ENCODE measurements at places on chromosomes 13 and 19. TPM values are rescaled to one million over a fixed set of nuclear protein-coding genes. Genes with fewer than 3 reads are reported as not detected.

The SUCLA2 gene
- total RNA-seq: 84.4 TPM

The CPB2 gene
- total RNA-seq: 1.4 TPM

The ARRDC5 gene
- total RNA-seq: not detected

The FBXO17 gene
- 2.8 TPM for total RNA-seq

The TNFSF11 gene
- 0.83 TPM for total RNA-seq

The APOC1 gene
- total RNA-seq: 1.1 TPM

The NAPSA gene
- 0.09 TPM for total RNA-seq

The PCP2 gene
- not detected for total RNA-seq

The ZNF98 gene
- total RNA-seq: not detected

The KCNN4 gene
- 1.1 TPM for total RNA-seq

The ZNF709 gene
- total RNA-seq: 0.52 TPM

The ARGLU1 gene
- total RNA-seq: 12.7 TPM

The ZSCAN5C gene
- not detected for total RNA-seq

The SELENOW gene
- 1,512 TPM for total RNA-seq

The KCNJ14 gene
- total RNA-seq: 1.9 TPM

The CEACAM18 gene
- not detected for total RNA-seq

The GNG7 gene
- 1.1 TPM for total RNA-seq

- DNase-seq: no peak
These were observed 12.6 kb upstream of the RAB20 start for GRCh38 chr13:110574161-110574560.

- no peak for DNase-seq
These were observed 26.8 kb downstream of the ATP12A start for GRCh38 chr13:24706886-24707585.

DNA sequence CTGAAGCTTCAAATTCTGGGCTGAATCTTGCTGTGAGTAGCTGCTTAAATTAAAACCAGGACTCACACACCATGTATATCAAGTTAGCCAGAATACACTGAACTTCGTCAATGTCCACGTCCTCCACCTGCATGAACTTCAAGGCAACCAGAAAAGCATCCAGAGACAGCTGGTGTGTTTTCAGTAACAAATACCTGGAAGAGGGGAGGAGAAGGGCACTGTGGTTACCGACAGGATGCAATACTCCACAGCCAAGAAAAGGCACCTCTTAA lies 20.4 kb downstream of the PROZ start:
- no peak for DNase-seq

DNA sequence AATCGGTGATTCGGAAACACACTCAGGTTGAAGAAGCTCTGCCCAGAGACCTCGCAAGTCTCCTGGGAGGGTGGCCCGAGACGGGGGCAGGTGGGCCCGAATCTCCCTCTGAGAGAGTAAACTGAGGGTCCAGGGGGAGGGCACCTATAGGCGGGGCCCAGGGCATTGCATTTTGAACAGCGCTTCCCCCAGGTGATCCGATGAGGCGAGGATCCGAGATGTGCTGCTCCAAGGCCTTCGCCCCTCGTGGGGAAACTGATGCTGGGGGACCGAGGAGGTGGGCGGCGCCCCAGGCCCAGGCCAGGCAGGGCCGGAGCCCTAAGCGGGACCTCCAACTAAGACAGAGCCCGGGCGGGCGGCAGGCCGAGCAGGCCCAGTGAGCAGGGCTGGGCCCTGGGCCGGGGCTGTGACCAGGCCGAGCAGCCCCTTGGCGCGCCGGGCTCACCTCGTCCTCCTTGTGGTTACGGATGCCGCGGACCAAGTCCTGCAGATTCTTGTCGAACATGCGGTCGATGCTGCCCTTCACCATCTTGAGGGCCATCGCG lies 500 bp downstream of the AP3D1 start:
- no peak for DNase-seq

- no peak for DNase-seq
These were observed 3.9 kb downstream of the OSCAR start for GRCh38 chr19:54096617-54097106.

DNA sequence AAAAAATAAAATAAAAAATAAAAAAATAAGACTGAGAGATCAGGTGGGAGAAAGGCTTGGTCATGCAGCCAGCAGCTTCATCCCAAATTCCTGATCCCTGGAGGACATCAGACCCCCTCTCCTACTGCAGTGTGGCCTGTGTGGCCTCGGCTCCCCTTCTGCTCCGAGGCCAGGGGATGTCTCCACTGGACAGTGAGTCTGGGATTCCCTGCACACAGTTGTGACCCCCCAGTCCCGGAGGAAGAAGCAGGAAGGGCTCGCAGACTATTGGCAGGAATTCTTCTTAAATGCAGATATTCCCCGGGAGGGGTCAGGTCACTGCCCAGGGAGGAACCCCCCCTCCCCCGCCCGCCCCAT lies 41.9 kb downstream of the ZNF627 start:
- no peak for DNase-seq

DNA sequence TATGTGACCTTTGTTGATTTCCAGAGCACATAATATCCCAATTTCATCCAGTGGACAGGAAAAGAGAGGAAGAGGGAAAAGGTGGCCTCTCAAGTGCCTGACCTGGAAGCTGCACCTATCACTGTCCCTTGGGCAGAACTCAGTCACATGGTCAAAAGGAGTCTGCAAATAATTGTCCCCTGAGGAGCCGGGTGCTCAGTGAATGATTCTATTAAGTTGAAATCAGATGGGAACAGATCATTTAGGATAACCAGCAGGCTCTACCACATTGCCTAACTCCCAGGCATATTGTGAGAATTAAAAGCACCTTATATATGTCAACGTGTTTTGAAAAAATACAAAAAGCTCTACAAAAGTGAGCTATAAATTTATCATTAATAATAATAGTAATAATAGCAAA lies 6.8 kb downstream of the KL start:
- DNase-seq: no peak

DNA sequence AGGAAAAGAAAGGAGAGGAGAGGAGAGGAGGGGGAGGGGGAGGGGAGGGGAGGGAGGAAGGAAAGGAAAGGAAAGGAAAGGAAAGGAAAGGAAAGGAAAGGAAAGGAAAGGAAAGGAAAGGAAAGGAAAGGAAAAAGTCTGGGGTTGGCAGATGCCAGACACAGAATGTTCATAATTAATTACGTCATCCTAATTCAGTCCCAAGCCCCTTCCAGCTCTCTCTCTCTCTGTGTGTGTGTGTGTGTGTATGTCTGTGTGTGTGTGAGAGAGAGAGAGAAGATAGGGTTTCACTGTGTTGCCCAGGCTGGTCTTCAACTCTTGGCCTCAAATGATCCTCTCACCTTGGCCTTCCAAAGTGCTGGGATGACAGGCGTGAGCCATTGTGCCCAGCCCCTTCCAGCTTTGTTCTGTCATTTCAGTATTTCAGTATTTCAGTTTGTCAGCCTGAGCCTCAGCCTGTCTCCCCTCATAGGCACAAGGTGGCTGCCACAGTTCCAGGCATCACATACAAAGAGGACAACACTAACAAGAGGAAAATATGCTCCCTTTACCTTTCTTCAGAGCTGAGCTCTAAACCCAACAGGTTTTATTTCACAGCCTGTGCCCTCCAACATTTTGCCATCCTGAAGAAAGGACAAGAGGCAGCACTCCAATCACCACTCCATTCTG lies 14.6 kb downstream of the IFNL3 start:
- DNase-seq: no peak

DNA sequence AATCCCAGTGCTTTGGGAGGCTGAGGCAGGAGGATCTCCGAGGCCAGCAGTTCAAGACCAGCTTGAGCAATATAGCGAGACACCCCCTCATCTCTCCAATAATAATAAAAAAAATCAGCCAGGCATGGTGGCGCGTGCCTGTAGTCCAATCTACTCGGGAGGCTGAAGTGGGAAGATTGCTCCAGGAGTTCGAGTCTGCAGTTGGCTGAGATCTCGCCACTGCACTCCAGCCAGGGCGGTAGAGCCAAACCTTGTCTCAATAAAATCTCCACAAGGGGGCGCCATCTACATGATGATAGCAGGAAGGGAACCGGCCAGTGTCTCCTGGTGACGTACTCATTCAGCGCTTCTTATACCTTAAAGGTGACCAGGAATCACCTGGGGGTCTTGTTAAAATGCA lies 13.6 kb upstream of the C5AR1 start:
- DNase-seq: peak; percentile 41

- no peak for DNase-seq
These were observed 109.8 kb downstream of the POSTN start for GRCh38 chr13:37488726-37489125.

GRCh38 chr19:42038666-42039065 lies 31.3 kb downstream of the GRIK5 start:
- peak; percentile 82 for DNase-seq

- DNase-seq: no peak
These were observed 98.4 kb downstream of the WDFY2 start for GRCh38 chr13:51682686-51683085.

GRCh38 chr13:29543230-29544215 lies 52.0 kb downstream of the SLC7A1 start:
- no peak for DNase-seq

DNA sequence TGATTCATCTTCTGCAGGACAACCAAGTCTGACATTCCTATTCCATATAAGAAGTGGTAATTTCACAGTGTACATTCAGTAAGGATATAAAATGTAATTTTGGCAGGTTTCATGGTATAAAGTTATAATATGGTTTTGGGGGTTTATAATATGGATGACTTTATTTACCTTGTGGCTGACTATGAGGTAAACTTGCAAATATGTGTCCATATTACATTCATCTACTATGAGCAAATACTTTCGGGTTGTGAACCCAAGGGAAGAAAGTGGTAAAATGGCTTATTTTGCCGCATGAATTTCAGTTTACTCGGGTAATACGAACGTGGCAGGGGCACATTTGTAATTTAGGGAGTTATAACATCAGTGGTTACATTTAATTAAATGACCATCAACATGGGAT lies 86.7 kb upstream of the TNFSF11 start:
- no peak for DNase-seq

GRCh38 chr13:36818804-36819738 lies at the start of gene RFXAP:
Gene RFXAP (plus strand): TSS chr13:36819222. CDS start chr13:36819358, 136 bp downstream.
- peak; percentile 76 for DNase-seq

- no peak for DNase-seq
These were observed 2.3 kb upstream of the MAP2K7 start for GRCh38 chr19:7901337-7901736.

- no peak for DNase-seq
These were observed 140.6 kb downstream of the LHFPL6 start for GRCh38 chr13:39462428-39462827.

DNA sequence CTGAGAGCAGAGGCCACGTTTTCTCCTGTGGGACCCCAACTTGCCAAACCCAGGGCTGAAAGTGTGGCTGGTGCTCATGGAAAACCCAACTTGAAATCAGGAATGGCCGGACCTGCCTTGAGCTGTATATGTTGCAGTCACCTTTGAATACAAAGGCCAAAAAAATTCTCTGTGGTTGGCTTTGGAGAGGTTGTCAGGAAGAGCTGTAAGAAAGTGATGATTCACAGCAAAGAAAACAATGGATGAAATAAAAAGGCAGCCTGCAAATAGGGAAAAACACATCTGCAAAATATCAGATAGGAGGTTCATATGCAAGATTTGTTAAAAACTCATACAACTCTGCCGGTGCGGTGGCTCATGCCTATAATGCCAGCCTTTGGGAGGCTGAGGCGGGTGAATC lies 715.8 kb downstream of the UQCRFS1 start:
- no peak for DNase-seq

DNA sequence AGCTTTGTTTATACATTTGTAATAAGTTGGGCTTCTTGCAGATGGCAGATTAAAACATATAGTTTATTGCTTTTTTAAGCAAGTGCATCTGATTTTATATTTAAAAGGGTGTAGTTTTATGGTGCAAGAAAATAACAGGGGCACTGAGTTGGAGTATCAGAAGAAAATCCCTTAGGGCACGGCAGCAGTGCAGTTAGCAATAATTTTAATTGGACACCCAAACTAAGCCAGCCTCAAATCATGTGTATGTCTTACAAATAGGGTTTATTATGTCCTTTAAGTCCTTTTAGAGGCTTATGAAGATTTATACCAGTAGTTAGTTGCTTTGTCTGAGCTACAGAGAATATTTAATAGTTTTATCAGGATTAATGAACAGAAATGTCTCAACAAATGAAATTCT lies 57.5 kb downstream of the GPC6 start:
- no peak for DNase-seq

GRCh38 chr13:65461590-65461989 lies 1768.5 kb downstream of the PCDH9 start:
- DNase-seq: no peak

DNA sequence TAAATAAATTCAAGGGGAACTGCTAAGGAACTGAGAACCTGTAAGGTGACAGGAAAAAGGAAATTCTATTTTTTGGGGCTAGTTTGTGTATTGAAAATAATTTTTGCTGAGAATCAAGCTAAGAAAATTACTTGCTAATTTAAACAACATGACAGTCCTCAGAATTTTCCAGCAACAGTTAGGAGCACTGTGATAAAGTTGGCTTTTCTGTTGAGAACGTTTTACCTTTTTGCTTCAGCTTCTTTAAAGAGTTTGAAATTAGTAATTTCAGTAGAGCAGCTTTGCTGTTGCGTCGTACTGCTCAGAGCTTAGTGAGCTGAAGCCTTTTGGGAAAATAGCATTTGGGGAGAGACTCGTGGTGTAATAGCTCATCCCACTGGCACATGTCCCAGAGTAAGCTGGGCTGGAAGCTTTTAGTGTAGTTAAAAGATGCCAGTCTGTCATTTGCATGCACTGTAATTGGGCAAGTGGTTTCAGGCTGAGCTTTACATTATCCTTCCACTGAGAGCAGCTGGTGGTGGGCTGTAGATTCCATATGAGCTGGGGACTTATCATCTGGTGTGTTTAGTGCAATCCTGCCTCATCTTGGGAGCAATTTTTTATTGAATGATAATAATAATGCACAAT lies 69.8 kb downstream of the LRCH1 start:
- DNase-seq: peak; percentile 14

DNA sequence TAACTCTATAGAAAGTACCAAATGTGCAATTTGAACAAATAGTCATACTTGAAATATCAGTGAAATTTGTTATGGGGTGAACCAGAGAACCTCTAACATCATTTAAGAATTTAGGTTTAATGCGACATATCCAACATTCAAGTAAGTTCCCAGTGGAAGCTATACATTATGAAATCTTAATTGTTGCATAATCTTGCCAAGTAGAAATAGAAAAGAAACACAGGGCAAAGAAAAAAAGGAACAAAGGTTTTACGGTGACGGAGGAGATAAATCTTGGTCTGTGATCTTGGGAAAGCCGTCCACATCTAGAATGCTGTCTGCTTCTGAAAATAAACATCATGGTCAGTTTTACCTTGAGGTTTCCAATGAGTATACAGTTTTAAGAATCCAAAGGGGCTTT lies 445.7 kb downstream of the RFC3 start:
- no peak for DNase-seq

GRCh38 chr19:51316688-51317087 lies 5.2 kb downstream of the IGLON5 start:
- DNase-seq: no peak

DNA sequence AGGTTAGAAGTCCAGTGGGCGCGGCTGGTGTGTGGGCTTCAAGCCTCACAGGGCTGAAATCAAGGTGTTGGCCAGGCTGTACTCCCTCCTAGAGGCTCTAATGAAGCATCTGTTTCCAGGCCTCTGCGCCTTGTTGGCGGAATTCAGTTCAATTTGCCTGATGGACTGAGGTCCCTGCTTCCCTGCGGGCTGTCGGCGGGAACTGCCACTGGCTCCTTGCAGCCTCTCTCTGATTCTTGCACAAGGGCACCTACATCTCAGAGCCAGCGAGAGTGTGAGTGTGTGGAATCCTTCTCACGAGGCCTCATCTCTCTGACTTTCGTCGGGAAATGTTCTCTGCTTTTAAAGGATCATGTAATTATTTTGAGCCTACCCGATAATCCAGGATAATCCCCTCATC lies 128.6 kb downstream of the DLEU7 start:
- no peak for DNase-seq
